Karpas-422 (cell line): ENCODE measurements at places on chromosomes 3 and 15. TPM values are rescaled to one million over a fixed set of nuclear protein-coding genes. Genes with fewer than 3 reads are reported as not detected.

The SLC30A4 gene
- total RNA-seq = not detected in 2 replicates

The SST gene
- total RNA-seq = not detected in 2 replicates

The FSD2 gene
- 0.67 TPM in 1 of 2 replicates, not detected in the other for total RNA-seq

The CASR gene
- not detected in 2 replicates for total RNA-seq

The CTXN2 gene
- not detected in 2 replicates for total RNA-seq

The AP3B2 gene
- total RNA-seq = 3.0 TPM in 1 of 2 replicates, not detected in the other

The TMEM207 gene
- total RNA-seq = not detected in 2 replicates

The ASB7 gene
- 10.4 and 23.9 TPM in 2 replicates for total RNA-seq

The SYNPR gene
- total RNA-seq = not detected in 2 replicates

The PAK6 gene
- total RNA-seq = 0.45 and 0.69 TPM in 2 replicates

The UNC45A gene
- 25.1 and 58.0 TPM in 2 replicates for total RNA-seq

The FETUB gene
- not detected in 2 replicates for total RNA-seq

The POTEB gene
- not detected in 2 replicates for total RNA-seq

The ARIH2 gene
- 86.4 and 113 TPM in 2 replicates for total RNA-seq

The SI gene
- total RNA-seq = not detected in 2 replicates

The APOD gene
- 0.18 TPM in 1 of 2 replicates, not detected in the other for total RNA-seq

The TMCO5A gene
- not detected in 2 replicates for total RNA-seq

The PLSCR2 gene
- total RNA-seq = 1.0 TPM in 1 of 2 replicates, not detected in the other

The TRPC1 gene
- total RNA-seq = 0.14 and 0.75 TPM in 2 replicates

The INSYN1 gene
- not detected in 2 replicates for total RNA-seq

The CEP19 gene
- 2.6 and 4.0 TPM in 2 replicates for total RNA-seq

The LINGO1 gene
- total RNA-seq = not detected in 2 replicates

The MUC20 gene
- total RNA-seq = 0.22 and 1.6 TPM in 2 replicates

The UQCC5 gene
- 23.4 and 29.7 TPM in 2 replicates for total RNA-seq

The BOC gene
- 0.04 and 0.47 TPM in 2 replicates for total RNA-seq

The SCG3 gene
- not detected in 2 replicates for total RNA-seq

The TADA3 gene
- total RNA-seq = 80.2 and 122 TPM in 2 replicates

The CPNE9 gene
- total RNA-seq = 0.18 TPM in 1 of 2 replicates, not detected in the other

The ISLR2 gene
- total RNA-seq = not detected in 2 replicates

The MINAR1 gene
- total RNA-seq = 2.7 and 3.8 TPM in 2 replicates

The NUSAP1 gene
- 115 and 213 TPM in 2 replicates for total RNA-seq

The CLDN18 gene
- total RNA-seq = not detected in 2 replicates
